Effector memory CD4-positive, alpha-beta T cell (primary cell): ENCODE measurements at places on chromosomes 16 and 17.

DNA sequence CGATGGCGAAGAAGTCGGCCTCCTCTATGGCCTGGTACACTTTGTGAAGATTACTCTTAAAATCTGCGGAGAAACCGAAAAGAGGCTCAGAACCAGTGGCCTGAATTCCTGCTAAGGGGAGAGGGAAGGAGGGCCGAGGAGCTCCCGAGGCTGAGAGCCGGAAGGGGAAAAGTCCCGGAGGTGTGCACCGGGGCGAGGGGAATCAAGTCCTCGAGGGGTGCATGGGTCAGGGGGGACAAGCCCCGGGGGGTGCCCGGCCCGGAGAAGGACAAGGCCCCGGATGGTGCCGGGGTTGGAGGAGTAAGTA, 495 bp downstream of the PARN start:
- no peak for DNase-seq

DNA sequence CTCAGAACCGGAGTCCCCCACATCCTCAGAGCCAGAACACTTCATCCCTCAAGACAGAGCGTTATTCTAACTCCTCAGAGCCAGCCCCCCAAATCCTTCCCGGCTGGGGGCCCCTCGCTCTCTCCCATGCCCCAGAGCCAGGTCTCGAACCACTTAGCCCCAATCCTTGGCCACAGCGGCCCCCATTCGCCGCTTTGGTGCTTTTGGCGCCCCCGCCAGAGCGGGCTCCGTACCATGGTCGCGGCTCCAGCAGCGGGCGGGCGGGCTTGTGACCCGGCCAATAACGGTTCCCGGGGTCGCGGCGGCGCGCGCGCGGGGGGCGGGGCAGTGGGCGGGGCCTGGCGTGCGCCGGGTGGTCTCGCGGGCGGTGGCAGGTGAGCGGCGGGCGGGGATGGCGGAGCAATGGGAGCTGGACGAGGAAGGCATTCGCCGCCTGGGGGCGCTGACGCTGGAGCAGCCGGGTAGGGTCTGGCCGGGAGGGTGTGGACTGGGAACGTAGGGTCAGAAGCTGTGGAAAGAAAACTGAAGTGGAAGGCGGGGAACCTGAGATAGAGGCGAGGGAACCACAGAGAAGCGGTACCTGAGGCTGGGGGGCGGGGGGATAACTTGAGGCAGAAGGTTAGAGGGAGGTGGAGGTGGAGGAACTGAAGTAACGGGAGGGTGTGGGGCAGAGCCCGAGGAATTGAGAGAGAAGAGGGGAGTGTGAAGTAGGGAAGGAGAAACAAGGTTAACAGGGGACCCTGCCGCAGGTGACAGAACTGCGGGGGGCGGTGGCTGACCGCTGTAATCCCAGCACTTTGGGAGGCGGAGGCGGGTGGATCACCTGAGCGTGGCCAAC, at the start of the genes KCTD19 and LRRC36:
KCTD19 (minus strand) TSS at position 270 of the 838 bp plus-strand sequence; CDS start at position 236, 34 bp downstream.
LRRC36 (plus strand) TSS at position 344 of the 838 bp plus-strand sequence; CDS start at position 392, 48 bp downstream.
- peak; percentile 6 for DNase-seq

DNA sequence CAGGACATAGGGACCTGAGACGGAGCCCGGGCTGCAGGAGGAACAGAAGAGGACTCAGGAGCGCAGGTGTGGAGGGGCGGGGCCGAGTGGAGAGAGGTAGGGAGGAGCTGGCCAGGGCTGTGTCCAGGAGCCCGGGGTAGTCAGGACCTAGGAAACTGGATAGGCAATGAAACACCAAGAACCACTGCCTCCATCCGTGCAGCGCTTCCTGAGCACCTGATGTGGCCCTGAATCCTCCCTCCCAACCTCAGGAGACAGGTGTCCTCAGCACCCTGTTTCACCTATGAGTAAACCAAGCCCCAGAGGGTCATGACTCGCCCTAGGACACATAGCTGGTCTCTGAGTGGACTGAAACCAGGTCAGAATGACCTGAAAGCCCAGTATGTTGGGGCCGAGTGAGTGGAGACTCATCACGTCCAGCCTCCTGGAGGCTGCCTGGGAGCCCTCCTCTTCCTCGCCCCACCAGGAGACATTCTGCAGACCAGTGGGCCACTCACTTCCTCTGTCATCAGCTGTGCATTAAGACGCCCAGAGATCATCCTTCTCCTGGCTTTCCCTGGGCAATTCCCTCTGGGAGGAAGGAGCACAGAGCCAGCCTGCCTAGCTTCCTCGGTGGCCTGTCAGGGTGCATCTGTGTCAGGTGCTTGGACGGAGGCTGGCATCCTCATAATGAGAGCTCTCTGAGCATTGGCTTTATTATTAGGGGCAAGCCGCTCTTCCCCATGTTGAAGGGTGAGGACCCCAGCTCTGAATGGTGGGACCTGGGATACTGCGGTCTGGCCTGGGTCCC, 72.8 kb downstream of the SCNN1B start:
- DNase-seq: no peak

GRCh38 chr17:49996495-49997300, 1.7 kb upstream of the DLX3 start:
- peak; percentile 34 for DNase-seq

GRCh38 chr17:7328840-7329373, at the start of gene NEURL4:
Gene NEURL4, minus strand, starts transcription at chr17:7329335. Its CDS starts 23 bp downstream, at chr17:7329312.
- DNase-seq: no peak

- no peak for DNase-seq
Measured at GRCh38 chr16:22356930-22357634, 17.3 kb downstream of the CDR2 start.

- DNase-seq: no peak
Measured at GRCh38 chr17:2211661-2212399, 91.8 kb downstream of the SMG6 start.

DNA sequence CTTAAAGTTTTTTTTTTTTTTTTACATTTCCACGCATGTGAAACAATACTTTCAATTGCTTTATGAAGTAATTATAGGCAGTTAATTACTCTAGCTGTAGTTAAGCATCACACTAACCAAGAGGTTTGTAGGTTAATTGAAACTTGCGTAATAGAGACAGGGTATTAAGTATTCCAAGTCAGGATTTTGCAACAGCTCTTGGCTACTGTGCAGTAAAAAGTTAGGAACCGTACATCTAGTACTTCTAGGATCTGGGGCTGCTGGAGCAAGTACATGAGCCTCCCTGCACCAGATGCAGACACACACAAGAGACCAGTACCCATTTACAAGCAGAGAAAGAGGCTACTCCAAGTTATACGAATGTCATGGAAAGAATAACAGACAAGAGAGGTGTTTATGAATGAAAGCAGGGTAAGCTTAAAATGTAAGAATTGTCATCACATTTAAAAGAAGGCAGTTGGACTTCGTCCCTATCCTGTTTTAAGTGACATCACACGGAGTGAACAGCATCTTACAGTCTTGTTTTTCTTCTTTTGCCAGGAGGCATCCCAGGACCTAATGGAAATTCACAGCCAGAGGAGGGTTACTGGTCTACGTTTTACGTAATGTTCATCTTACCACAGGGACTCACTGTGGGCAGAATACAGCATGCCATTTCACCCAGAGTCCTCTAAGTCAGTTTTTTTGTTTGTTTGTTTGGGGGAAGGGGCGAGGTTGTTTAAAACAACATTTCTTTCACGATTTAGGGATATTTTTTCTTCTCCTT, 379.6 kb upstream of the PSMD7 start:
- no peak for DNase-seq

GRCh38 chr17:38900978-38901656, 24.3 kb upstream of the LASP1NB start:
- DNase-seq: peak; percentile 16
